ENCODE measurements at places on chromosomes 7 and 10.

DNA sequence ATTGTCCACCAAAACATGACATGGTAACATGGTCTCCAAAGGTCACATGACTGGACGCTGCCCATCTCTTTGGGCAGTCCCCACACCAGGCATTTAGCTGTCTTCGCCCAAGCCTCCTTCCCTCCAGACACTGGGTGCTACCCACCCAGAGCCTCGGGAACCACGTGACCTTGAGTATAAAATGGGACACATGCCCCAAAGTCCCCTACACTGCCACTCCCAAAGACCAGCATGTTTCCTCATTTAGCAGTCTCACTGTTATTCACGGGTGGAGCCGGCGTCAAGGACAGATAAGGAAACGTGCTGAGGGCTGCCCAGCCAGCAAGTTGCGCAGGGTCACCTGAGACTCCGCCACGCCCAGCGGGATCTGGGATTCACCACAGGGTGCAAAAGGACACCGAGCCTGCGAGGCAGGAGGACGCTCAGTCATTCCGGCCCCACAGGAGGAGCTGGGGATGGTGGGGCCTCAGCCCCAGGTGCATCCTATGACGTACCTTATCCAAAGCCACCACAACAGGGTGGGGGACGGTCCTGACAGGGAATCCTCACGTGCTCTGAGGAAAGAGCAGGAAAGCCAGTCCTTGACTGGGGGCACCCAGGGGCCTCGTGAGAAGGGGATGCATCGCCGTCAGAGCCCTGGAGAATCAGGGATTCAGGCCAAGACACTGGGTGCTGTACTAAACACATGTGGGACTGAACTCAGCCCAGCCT lies 226.9 kb downstream of the TNS3 start:
- no peak for DNase-seq

DNA sequence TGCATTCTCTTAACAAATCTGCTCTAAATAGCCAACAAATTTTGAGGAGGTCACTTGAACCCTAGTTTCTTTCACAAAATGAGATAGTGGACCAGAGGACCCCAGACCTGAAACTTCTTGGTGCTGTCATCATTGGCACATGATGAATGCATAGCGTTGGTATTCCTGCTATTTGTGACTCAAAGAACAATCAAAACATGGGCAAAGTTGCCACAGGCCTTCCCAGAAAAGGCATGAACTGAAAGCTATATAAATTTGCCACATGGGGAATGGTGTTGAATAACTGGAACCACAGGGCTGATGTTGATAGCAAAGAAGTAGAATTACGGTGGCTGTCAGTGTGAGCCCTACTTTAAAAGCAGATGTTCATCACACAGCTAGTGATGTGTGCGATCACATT lies 219.9 kb upstream of the KMT2E start:
- DNase-seq, result no peak

- no peak for DNase-seq
Observed at GRCh38 chr7:1666823-1667565, 3.1 kb upstream of the ELFN1 start.

GRCh38 chr10:80474941-80475340 lies 20.8 kb downstream of the TSPAN14 start:
- DNase-seq, result no peak
